ENCODE measurements at places on chromosomes 12 and 14.

DNA sequence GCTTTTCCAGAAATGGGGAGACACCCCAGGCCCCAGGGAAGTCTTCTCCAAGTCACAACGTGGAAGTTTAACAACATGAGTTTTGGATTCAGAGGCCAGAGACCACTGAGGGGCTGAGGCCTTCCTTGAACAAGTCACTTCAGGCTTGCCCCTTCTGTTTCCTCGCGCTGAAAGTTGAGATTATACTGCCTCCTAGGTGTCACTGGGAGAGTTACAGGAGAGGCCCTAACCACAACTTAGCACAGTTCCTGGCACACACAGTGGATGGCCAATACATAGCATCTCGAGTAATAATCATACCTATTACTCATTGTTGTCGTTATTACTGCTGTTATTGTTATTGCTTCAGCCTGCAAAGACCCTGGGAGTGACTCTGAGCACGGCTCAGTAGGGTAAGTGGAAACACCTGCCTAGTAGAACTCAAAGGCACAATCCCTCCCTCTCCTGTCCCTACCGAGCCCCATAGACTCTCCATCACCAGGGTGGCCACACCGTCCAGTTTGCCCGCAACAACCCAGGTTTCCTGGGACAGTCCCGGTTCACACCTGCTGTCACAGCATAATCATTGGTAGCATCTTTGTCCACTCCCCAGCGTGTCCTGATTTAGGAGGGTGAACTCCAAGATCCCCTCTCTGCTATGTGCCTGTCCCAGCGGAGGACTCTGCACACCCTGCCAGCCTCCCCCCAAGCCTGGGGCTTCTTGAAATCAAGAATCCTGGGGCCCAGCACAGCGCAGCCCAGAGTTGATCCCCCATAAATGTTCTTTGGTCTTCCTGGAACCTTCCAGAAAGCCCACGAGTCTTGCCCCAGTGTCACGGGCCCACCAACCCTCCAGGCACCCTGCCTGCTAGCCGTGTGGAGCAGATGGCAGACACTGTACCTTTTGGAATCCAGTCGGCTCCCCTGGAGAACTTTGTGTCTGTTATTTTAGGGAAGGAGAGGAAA, 85.0 kb downstream of the SYNE3 start:
- no peak for DNase-seq

DNA sequence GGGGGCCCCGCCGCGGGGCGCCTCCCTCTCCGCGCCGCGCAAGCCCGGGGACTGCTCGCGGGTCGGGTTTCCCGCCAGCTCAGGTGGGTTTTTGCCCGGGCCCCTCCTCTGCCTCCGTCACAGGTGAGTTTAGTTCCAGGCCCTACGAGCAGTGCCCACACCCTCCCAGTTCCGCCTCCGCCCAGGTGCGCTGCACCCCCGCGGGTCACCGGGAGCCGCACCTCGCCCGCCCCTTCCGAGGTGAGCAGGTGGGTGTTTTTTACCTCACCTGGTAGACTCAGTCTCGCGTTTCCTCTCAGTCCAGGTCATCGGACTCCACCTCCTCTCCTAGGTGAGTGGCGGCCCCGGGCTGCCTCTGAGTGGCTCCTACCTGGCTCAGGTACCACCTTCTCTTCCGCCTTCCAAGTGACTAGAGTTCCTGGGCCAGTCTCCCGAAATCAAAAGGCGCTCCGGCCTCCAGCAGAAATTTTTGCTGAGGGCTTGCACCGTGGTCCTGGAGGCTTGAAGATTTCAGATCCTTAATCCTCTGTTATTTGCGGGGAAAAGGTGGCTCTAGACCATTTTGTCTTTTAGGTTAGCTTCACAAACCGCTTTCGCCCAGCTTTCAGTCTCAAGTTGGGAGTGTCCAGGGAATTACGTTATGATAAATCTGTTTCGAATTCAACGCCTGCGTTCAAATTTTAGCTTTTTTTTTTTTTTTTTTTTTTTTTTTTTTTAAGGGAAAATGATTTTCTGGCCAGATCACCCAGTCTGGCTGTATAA, at the start of gene TMEM30B:
Gene TMEM30B, minus strand, starts transcription at position 153 of the 762 bp plus-strand sequence. CDS start 191 bp downstream, outside the sequence.
- no peak for DNase-seq

GRCh38 chr12:47740606-47741339, 15.5 kb upstream of the ENDOU start:
- DNase-seq = no peak

- DNase-seq = no peak
Measured at GRCh38 chr14:47060050-47060449, 408.5 kb upstream of the RPL10L start.

- no peak for DNase-seq
Measured at GRCh38 chr12:104761611-104762010, 196.5 kb downstream of the SLC41A2 start.

GRCh38 chr14:62431496-62431895, 613.8 kb downstream of the KCNH5 start:
- no peak for DNase-seq

GRCh38 chr12:119444462-119445044, 110.0 kb downstream of the CCDC60 start:
- DNase-seq = no peak

- DNase-seq = no peak
Measured at GRCh38 chr14:50225067-50225973, 6.1 kb downstream of the SOS2 start.

- DNase-seq = no peak
Measured at GRCh38 chr14:91008759-91009409, 51.6 kb downstream of the RPS6KA5 start.

DNA sequence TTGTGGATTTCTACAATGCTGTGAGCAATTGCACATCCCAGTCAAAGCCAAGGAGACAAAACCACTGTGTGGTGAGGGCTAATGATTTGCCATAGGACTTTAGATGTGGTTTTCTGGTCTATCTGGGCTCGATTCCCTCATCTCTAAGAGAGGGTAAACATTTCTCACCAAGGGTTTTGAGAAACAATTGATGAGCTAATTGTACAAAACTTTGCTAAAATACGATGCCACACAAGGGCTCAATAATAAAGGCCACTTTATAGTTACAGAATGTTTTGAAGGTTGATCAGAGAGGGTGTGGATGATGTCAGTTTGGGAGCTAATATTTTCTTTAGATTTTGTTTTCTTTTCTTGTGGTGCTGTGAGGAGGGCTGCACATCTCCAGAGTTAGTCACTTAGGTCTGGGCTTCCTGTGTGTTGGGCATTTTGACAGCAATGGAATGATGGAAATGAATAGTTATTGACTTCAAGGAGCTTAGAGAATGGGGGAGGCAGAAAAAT, 60.8 kb upstream of the SLC38A4 start:
- DNase-seq = no peak

DNA sequence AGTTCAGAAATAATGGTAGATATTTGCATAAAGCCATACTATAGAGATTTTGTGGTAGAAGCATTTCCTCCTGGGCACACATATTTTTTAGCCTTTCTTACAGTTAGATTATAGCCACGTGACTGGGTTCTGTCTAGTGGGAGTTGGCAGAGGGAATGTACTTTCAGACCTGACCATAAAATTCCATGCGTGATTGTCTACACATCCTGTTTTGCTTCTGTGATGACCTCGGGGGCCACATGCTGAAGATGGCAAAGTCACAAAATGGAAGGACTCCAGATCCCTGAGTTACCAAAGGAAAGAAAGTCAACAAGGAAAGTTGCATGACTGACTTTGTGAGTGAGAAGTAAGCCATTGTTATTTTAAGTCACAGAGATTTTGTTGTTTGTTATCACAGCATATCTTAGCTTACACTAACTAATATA, 14.6 kb upstream of the MIA2 start:
- DNase-seq = no peak

DNA sequence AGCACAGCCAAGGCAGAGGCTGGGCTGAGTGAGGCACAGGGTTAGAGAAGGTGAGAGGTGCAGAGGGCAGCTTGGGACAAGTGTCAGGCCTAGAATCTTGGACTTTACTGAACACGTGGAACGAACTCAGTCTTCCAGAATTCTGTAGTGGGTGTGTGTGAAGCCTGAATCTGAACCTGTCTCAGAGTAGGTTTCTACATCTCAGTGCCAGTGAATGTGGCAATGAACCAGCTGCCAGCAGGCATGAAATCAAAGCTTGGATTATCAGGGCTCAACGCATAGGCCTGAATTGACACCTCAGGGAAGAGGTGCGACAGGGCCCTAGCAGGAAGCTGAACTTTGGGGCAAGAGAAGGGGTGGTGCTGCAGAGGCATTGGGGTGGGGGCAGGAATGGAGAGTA, 104.6 kb downstream of the SAMD4A start:
- DNase-seq = no peak

GRCh38 chr12:13101821-13102375, 1.6 kb downstream of the GSG1 start:
- no peak for DNase-seq

- no peak for DNase-seq
Measured at GRCh38 chr12:126663304-126664094, 1598.3 kb downstream of the AACS start.

- no peak for DNase-seq
Measured at GRCh38 chr14:92717571-92718042, 30.8 kb downstream of the LGMN start.

- no peak for DNase-seq
Measured at GRCh38 chr14:29558516-29558915, 369.1 kb downstream of the PRKD1 start.

GRCh38 chr14:33602396-33602795, 348.5 kb downstream of the EGLN3 start:
- no peak for DNase-seq

GRCh38 chr12:53849113-53849512, 89.5 kb upstream of the HOXC13 start:
- DNase-seq = no peak

- DNase-seq = no peak
Measured at GRCh38 chr14:80664576-80664975, 277.0 kb downstream of the CEP128 start.

- no peak for DNase-seq
Measured at GRCh38 chr12:70070494-70071007, 172.7 kb upstream of the CNOT2 start.

GRCh38 chr14:101020834-101021370, 117.4 kb upstream of the RTL1 start:
- no peak for DNase-seq

GRCh38 chr12:46585854-46586621, 213.5 kb upstream of the SLC38A2 start:
- DNase-seq = no peak

DNA sequence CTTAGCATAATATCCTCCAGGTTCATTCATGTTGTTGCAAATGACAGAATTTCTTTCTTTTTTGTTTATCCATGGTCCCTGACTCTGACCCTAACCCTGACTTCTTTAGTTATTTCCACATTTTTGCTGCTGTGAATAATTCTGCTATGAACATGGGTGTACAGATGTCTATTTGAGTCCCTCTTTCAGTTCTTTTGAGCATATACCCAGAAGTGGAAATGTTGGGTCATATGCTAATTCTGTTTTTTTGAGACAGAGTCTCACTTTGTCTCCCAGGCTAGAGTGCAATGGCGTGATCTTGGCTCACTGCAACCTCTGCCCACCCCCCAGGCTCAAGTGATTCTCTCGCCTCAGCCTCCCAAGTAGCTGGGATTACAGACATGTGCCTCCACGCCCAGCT, 33.1 kb downstream of the KNTC1 start:
- DNase-seq = no peak

DNA sequence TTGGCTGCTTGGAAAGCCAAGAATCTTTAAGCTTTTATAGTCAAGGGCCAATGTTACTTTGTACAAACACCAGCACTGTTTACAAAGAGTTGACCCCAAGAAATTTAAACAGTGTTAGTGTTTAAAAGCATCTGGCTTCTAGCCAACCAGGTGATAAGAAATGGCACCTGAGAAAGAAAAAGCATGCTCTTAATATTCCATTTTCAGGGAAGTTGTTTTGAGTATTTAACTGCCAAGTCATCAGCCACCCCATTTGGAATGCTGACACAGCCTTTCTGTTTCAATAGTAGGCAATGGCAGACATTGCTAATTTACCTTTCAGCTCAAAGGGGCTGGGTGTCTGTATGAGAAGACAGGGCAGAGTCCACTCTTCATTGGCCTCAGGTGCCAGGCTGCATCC, 3.7 kb upstream of the SLC35F4 start:
- DNase-seq = no peak

DNA sequence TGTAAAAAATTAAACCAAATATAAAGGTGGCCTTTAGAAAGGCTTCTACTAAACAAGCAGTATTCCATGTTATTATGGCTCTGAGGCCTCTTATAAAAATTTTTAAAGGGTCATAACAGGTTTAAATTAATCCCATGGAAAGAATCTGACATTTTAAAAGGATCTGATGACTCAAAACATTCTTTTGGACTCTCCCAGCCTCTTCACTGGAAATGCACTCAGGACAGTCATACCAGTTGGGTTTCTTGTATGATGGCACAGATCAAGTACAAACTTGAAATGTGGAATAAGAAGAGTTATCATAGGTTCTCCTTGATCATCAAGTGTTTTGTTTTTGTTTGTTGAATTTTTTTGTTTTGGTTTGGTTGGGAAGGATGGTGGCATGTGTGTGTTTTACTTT, 50.8 kb downstream of the PPP2R5E start:
- no peak for DNase-seq

DNA sequence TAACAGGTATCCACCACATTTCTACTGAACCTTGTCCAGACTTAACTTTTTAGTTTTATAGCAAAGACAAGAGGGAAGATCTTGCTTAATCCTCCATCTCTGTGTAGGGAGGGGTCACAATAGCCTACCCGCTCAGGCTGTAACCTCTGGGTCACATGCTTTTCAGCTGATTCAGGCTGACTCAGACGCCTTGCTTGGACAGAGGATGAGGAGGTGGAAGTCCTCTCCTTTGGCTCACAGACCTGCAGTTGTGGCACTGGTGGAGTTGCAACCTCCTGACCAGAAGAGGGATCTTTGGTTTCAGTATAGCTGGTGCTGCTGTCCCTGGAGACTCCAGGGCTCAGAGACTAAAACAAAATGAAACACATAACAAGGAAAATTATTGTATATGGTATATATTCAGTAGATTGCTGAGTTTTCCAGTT, 16.2 kb downstream of the ACIN1 start:
- DNase-seq = no peak

GRCh38 chr14:87805315-87805723, 187.7 kb downstream of the GALC start:
- no peak for DNase-seq

GRCh38 chr14:26905229-26905628, 307.4 kb upstream of the NOVA1 start:
- no peak for DNase-seq
